ENCODE measurements at places on chromosomes 13 and 19. TPM values are rescaled to one million over a fixed set of nuclear protein-coding genes. Genes with fewer than 3 reads are reported as not detected.

EXOC3L2 gene
- total RNA-seq: 1.6 TPM

SIGLEC8 gene
- not detected for total RNA-seq

VSTM2B gene
- total RNA-seq: not detected

LCP1 gene
- total RNA-seq: 0.10 TPM

LYPD5 gene
- total RNA-seq: under 0.01 TPM

SOX1 gene
- total RNA-seq: not detected

MRPL54 gene
- total RNA-seq: 50.1 TPM

DBP gene
- total RNA-seq: 2.0 TPM

GAPDHS gene
- total RNA-seq: not detected

PSG11 gene
- not detected for total RNA-seq

PCSK4 gene
- total RNA-seq: 1.6 TPM

SOHLH2 gene
- total RNA-seq: 0.19 TPM

CNN2 gene
- 315 TPM for total RNA-seq

ERCC2 gene
- total RNA-seq: 35.6 TPM

ERICH6B gene
- total RNA-seq: not detected

ZNF285 gene
- total RNA-seq: 2.6 TPM

ACP7 gene
- not detected for total RNA-seq

CYSLTR2 gene
- 0.33 TPM for total RNA-seq

BRCA2 gene
- total RNA-seq: 3.9 TPM

SLC27A5 gene
- total RNA-seq: 6.5 TPM

CNOT3 gene
- total RNA-seq: 13.4 TPM

CERS4 gene
- 8.0 TPM for total RNA-seq

AP1M2 gene
- not detected for total RNA-seq

DIRAS1 gene
- total RNA-seq: 0.29 TPM

SLC46A3 gene
- 3.3 TPM for total RNA-seq

CEACAM1 gene
- 6.2 TPM for total RNA-seq

WDR87 gene
- total RNA-seq: not detected

CTXN1 gene
- total RNA-seq: 10.1 TPM

CGB5 gene
- total RNA-seq: not detected

WDR62 gene
- total RNA-seq: 6.5 TPM

GIPC3 gene
- total RNA-seq: 1.1 TPM

All from vein endothelial cell (primary cell).